ENCODE measurements at places on chromosomes 6 and 20.
A peak's percentile ranks its signal among the peaks of the same experiment; 100 is the strongest.

GRCh38 chr6:154356113-154356512 lies 490 bp downstream of the IPCEF1 start:
- DNase-seq: no peak

DNA sequence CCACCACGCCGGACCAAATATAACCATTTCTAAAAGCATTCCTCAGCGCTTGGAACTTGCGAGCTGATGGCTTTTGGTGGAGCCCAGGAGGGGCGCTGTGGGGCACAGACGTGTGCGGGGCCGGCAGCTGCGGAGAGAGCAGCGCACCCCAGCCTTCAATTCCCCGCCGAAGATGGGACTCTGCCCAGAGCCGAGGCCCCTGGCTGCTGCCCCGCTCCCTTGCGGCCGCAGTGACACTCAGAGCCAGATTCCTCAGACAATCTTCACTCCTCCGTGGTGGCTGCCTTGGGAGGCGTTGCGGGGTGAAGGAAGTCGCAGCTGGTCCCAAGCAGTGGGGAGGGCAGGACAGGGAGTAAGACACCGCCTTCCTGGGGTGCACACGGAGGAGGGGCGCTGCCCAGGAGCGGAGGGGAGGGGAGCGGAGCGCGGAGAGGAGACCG lies 87.7 kb downstream of the TMEM242 start:
- DNase-seq: no peak

GRCh38 chr20:37973059-37973910 lies 60.0 kb downstream of the TTI1 start:
- DNase-seq: no peak

GRCh38 chr20:44692932-44693480 lies 22.2 kb upstream of the CCN5 start:
- no peak for DNase-seq

DNA sequence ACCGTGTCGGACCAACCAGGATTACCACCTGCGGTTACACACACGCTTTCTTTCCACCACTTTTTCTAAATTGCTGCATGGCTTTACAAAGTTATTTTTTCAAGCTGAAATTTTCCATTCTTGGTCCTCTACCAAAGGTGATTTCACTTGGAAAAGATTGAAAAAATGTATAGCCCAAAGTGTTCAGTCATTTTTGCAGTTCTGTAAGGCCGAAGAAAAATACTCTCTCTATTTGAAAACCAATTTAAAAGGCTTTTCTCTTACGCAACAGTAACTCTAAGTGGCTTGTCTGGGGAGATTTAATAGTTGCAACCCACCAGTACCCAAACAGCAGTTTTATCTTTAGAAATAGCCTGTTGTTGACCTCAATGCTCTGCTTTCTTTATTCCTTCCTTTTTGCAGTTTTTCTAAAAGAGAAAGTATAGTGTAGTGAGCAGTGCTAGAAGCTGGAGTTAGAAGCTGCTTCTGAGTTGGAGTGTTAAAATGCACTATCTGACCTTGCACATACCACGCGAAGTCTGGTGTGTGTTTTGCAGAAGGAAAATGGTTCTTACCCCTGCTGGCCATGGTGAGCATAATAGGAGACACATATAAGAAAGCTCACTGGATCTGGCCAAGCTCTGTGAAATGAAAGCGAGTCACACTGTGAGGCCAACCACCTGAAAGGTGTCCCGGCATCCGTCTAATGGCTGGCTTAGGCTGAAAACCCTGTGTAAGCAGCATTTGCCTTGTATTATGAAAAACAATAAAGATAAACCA lies 271.6 kb upstream of the PRND start:
- DNase-seq: no peak

DNA sequence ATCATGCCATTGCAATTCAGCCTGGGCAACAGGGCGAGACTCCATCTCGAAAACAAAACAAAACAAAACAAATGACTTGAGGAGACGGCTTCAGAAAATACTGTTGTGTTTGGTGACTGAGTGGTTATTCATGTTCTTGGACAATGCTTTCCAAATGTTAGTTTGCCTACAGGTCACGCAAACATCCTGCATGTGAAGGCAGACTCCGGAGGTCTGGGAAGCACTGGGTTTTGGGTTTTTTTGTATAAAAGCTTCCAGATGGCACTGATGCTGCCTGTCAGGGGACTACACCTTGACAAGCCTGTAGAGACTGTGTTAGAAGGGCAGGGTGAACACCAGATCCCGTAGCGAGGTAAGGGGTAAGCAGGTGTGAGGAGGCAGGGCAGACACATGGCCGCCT lies 81.7 kb downstream of the THBS2 start:
- DNase-seq: no peak

GRCh38 chr6:6455272-6455671 lies 133.2 kb upstream of the LY86 start:
- DNase-seq: no peak

GRCh38 chr6:165685302-165685701 lies 22.3 kb upstream of the PDE10A start:
- DNase-seq: no peak

DNA sequence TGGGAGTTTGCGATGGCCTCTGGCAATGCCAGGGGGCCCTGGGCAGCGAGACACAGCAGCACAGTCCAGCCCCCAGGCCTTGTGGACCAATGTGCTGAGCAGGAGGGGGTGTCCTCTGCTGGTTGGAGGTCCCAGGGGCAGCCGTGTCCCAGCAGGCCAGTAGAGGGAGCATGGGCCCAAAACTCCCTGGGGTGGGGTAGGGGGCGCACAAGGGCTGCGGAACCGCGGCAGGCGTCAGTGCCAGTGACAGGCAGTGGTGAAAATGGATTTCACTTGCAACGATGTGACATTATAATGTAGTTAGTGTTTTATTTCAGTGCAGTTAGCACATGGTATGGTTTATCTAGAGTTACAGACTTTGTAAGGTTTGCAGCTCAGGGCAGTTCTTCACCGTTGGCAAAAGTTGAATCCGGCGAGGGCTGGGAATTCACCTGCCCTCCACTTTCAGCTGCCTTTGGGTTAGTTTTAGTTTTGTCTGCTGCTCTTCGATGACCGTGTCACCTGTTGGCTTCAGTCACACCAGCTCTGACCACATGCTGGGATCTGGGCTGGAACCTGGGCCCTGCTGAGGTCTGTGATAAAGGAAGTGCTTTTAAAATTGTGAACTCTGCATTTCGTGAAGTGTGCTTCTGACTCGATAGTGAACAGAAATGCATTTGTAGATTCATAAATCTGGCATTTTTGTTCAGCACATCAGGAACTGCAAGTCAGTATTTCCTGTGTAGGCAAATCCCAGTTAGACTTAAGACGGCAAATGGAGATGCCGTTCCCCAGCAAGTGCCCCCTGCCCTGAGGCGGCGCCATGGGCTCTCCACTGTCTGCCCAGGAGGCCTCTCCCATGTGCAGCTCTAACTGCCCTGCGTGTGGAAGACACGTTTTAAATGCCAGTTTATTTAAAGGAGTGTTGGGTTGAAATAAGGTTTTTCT lies 46.8 kb downstream of the PYGB start:
- DNase-seq: peak; percentile 23

- no peak for DNase-seq
These were observed 48.1 kb downstream of the PRL start for GRCh38 chr6:22248513-22249308.

GRCh38 chr6:83459663-83460062 lies 28.8 kb upstream of the ME1 start:
- DNase-seq: no peak

DNA sequence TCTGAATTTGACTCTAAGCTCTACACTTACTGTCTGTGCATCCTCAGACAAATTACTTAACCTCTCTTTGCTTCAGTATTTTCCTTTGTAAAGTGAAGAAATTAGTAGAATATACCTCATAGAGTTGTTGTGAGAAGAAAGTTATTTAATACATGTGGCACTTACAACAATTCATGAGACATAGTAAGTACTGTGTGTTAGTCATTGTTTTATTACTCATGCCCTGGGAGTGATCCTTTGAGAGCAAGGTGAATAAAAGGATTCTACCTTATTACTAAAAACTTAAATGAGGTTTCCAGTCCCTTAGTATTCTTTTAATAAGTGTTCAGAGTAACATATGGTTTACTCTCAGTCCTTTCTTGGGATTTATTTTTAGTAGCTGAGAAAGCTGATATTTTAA lies 233.6 kb upstream of the MAP3K7 start:
- no peak for DNase-seq

DNA sequence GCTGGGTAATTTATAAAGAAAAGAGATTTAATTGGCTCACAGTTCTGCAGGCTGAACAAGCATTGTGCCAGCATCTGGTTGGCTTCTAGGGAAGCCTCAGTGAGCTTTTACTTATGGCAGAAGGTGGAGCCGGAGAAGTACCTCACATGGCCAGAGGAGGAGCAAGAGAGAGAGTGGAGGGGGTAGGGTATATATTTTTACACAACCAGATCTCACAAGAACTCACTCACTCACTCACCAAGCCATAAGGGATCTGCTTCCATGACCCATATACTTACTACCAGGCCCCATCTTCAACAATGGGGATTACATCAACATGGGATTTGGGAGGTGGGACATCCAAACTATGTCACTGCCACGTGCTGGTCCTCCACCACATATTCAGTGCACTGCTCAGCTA lies 152.6 kb upstream of the PRND start:
- no peak for DNase-seq

DNA sequence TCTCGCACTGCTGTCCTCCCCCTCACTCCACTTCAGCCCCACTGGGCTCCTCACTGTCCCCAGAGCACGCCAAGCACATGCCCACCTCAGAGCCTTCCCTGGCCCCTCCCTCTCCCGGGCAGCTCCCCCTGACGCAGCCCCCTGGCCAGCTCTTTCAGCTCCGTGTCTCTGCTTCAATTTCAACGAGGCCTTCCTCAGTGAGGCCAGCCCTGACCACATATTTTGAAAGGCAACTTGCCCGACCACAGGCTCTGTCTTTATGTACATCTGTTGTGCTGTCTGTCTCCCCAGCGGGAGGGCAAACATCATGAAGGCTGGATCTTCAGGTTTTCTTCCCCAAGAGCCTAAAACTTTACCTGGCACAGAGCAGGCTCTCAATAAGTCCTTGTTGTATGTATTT lies 44.6 kb downstream of the JPH2 start:
- DNase-seq: no peak

GRCh38 chr6:158237656-158238055 lies 69.5 kb downstream of the GTF2H5 start:
- DNase-seq: no peak

GRCh38 chr6:8536122-8536521 lies 100.8 kb upstream of the SLC35B3 start:
- no peak for DNase-seq

DNA sequence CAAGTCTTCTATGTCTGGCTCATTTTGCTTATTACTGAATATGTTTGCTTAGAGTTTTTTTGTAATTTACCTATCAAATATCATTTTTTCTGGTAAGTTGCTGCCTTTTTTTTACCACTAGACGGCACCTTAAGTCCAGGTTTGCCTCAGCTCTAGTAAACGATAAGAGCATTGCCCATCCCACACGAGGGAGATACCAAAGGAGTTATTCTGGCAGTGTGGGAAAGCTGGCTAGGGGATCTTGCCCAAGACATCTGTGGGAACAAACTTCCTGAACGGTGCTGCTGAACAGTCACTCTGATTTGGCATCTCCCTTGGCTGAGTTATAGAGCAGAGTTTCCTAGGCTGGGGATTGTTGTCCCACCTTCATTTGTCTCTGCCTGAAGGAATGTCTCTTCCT lies 306.4 kb downstream of the COL12A1 start:
- DNase-seq: no peak

GRCh38 chr20:33279261-33279910 lies 3.6 kb upstream of the BPIFB1 start:
- DNase-seq: peak; percentile 34

DNA sequence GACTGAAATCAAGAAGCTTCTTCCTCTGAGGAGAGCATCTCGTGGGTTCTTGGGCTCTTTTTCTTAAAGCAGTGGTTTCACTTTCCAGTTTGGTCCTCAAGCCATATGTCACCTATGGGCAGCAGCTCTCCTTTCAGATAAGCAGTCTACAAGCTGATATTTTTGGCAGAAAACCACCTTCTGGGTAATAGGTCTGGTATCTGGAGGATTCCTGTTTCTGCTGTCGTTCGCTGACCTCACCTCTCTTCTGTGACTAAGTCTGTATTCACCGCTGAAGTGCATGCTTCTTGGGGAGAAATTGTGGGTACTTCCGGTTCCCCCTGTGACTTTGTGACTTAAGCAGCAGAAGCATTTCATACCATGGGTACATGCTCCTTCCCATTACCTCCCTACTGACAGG lies 193.6 kb downstream of the EDN1 start:
- no peak for DNase-seq

- no peak for DNase-seq
These were observed 234.4 kb upstream of the MCHR2 start for GRCh38 chr6:100228437-100228833.

GRCh38 chr6:158206740-158207421 lies 38.7 kb downstream of the GTF2H5 start:
- DNase-seq: no peak

- no peak for DNase-seq
These were observed 3.2 kb upstream of the SDHAF4 start for GRCh38 chr6:70563530-70563929.

DNA sequence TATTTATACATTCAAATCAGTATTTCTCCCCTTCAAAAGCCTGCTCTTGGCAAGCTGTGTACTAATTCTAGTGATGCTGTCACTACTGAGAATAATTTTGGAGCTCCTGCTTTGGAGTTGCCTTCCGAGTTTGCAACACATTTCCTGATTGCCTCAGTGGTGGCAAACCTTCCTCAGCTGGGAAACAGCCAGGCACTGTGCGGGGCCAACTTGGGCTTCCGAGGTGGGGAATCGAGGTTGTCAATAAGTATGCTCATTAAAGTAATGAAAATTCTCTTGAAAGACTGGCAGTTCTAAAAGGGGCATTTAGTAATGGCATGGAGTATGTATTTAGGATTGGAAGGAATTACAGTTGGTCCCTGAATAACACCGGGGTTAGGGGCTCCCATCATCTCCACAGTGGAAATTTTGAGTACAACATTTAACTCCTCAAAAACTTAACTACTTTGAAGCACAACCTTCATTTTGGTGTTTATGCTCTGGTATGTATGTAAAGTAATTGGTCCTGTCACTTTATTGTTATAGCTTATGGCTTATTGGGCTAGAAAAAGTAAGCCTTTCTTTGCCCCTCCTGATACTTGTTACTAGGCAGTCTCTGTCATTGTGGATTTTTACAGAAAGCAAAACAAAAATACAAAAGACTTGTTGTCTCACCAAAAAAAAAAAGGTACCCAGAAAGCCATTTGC lies 2.7 kb downstream of the PAQR8 start:
- DNase-seq: no peak

DNA sequence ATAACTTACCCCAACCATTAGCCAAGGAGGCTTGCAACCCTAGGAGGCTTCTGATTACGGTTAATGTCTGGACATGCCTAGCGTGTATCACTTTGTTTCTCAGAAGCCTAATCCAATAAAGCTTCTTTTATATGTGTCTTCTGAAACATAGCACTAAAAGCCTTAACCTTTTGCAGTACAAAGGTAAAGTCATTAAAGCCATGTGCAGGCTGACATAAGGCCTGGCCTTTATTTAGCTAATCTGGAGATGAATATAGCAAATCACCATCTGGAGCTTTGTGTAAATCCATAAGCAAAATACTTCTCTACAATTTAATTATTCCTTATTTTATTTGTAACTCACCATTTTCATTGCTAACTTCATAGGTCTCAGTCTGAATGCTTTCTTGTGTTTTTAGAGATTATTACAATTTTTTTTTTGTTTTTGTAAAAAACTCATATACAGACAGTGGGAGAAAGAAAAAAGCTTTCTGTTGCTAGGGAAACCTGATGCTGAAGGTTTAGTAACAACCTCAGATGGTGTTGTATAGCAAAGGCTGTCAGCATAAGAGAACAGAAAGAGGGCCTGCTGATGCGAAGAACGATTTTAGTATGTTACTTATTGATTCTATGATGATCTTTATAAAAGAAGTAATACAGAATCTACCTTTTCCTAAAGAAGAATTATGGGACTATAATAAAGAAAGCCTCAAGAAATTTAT lies at the start of gene EYS:
TSS of gene EYS (minus strand) at position 101 of the 701 bp plus-strand sequence. CDS start 211,816 bp downstream, outside the sequence.
- DNase-seq: peak; percentile 89
